ENCODE measurements at places on chromosomes 16 and 17.

- no peak for DNase-seq
Measured at GRCh38 chr16:75263291-75263962, 12.0 kb upstream of the BCAR1 start.

- no peak for DNase-seq
Measured at GRCh38 chr17:18004345-18004744, 31.7 kb downstream of the DRC3 start.

DNA sequence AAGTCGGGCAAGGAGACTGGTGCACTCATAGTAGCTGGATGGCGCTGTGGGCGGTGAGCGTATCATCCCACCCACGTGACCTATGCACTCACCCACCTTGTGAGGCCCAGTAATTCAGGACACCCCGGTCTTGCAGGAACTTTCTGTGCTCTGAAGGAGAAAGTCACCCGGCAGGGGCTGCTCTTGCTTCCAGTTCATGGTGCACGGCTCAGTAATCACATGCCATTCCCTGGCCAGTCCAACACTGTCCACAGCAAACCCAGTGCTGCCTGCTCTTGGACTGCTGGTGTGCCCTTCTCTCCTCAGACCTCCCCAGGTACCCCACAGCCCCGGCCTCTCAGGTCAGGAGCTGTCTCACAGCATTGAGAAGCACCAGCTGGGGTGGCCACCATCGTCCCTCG, 16.4 kb upstream of the RHBDF2 start:
- no peak for DNase-seq

DNA sequence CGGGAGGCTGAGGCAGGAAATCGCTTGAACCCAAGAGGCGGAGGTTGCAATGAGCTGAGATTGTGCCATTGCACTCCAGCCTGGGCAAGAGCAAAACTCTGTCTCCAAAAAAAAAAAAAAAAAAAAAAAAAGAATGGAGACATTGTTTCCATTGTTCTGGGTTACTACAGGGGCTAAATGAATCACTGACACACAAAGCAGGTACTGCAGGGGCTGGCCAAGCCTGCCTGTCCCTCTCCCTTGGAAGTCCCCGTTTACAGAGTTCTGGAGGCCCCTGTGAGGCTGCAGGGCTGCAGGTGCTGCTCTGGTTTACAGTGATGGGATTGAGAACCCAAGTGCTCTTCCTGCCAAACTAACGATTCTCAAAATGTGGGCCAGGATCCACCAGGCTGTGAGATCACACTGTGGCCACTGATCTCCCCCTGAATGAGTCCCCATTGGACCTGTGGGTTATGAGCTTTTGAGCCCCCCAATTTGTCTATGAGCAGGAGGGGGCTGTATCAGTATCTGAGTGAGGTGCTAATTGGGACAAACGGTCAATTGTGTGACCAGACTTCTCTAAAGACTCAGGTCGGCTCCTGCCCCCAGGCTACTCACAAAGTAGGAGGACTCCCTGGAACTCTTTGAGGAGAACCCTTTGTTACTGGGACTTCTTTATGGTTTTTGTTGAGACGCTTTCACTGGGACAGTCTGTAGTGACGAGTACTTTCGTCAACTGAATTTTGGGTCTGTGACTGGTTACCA, 39.0 kb downstream of the DNAH17 start:
- DNase-seq = no peak

DNA sequence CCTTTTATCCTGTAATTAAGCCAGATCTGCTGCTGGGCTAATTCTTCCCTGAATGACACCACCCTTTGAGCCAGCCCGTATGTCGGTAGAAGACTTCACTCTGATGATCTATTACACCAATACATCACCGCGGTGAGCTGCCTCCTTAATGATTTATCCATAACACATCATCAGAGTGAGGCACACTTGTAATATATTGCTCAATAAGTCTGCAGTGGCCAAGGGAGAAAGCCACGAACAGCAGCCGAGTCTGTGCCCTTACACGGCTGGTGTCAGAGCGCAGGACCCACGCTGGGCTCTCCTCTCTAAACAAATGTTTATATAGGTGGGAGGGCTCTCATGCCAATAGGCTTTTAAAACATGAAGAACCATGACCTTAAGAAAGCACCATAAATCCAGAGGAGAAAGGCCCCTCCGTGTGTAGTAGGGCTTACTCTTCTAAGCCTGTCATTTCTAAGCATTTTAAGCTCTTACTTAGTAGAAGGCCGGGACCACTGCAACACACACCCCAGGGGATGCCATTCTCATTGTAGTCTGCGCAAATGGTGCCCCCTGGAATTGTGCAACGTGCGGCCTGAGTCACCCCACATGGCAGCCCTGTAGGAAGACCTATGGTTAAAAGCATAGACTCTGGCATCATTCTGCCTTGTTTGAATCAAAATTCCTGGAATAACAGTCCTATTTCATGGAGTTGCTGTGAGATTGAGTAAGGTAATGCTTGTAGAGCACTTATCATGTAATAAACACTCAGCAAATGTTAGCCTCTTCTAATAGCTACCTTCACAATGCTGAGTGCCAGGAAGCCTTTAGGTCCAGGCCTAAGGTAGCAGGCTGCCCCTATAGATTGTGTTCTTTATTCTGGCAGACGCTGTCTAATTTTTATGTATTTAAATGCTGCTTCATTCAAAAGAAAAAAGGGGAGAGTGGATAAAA, 26.1 kb downstream of the MRPS23 start:
- DNase-seq = no peak

Measured in activated naive CD4-positive, alpha-beta T cell treated with anti-CD3 and anti-CD28 coated beads, Interleukin-2, amount 50 U/mL, for 72 hours (primary cell).